ENCODE measurements at places on chromosomes 1 and 21.

DNA sequence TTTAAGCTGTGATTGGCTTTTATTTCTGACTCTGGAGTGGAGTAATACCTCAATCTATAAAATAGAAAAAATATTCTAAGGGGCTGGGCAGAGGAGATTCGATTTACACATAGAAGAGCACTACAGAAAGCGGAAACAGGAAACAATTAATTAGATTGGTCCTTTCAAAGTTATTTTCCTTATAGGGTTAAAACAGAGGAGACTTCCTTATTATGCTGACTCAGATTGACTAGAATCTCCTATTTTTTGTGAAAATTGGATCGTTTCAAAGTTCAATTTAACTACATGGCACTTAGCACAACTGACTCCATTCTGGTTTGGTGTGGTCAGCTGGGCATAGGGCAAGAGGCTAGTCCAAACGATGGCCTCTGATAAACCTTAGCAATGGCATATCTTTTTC lies 48.3 kb upstream of the NCAM2 start:
- DNase-seq = no peak

- DNase-seq = no peak
Measured at GRCh38 chr1:178098262-178098661, 4.4 kb downstream of the RASAL2 start.

DNA sequence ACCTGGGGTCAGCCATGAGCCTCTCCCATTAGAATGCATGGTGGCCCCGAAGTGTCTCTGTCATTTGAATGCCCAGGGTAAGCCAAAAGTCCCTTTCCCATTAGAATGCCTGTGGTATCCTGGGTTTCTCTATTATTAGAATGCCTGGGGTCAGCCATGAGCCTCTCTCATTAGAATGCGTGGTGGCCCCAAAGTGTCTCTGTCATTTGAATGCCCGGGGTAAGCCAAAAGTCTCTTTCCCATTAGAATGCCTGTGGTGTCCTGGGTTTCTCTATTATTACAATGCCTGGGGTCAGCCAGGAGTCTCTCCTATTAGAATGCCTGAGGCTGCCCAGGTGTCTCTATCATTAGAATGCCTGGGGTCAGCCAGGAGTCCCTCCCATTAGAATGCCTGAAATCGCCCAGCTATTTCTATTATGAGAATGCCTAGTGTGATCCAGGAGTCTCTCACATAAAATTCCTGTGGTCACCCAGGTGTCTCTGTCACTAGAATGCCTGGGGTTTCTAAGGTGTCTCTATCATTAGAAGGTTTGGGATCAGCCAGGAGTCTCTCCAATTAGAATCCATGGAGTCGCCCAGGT lies 65.5 kb downstream of the RNF187 start:
- DNase-seq = no peak

DNA sequence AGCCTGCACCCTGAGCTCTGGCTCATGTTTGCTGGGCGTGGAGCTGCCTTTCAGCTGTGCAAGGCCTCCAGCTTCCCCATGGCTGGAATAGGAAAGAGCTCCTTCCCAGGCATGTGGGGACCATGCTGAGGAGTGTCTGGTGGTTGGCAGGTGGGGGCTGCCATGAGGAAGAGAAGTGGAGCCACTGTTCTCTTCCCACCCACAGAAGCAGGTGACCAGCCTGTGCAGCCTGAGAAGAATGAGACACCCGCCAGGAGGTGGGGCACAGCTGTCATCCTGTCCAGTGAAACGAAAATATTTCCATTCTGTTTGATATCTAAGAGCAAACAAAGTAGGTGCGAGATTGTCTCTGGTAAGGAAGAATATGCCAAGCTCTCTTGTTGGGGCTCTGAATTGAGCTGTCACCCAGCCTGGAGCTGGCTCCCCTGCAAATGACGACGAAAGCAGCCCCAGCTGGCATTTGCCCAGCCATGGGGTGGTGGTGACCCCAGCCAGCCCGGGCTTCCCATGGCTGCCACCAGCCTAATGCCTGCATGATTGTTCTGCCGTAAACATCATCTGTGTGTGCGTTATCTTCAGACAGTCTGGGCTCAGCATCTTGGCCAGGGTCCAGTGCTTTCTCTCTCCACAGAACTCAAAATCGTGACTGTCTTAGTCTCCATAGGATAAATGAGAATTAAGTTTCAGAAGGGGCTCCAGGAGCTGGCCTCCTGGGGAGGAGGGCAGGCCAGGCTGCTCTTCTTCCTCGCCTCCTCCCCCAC lies 429.8 kb upstream of the VAMP3 start:
- DNase-seq = no peak

DNA sequence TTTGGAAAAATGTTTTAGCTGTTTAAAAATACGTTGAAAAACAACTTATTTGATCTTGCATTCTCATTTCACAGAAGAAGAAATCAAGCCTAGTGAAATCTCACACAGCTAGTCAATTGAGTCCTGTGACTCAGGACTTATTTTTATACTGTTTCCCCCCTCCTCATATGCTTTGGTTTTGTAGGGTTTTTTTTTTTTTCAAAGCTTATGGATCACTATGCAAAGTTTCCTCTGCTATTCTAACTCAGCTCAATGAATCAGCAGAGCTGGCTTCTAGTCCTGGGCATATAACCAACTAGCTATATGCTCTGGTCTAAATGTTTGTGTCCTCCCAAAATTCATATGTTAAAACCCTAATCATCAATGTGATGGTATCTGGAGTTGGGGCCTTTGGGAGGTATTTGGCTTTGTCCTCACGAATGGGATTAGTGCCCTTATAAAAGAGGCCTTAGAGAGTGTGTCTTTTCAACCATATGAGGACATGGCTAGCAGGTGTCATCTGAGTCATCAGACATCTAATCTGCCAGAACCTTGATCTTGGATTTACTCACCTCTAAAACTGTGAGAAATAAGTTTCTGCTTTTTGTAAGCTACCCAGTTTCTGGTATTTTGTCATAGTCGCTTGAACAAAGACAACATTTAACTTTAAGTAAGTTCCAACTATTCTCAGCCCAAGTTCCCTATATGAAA lies 317.2 kb upstream of the C1orf87 start:
- no peak for DNase-seq

- no peak for DNase-seq
Measured at GRCh38 chr1:185824106-185824505, 89.9 kb downstream of the HMCN1 start.

DNA sequence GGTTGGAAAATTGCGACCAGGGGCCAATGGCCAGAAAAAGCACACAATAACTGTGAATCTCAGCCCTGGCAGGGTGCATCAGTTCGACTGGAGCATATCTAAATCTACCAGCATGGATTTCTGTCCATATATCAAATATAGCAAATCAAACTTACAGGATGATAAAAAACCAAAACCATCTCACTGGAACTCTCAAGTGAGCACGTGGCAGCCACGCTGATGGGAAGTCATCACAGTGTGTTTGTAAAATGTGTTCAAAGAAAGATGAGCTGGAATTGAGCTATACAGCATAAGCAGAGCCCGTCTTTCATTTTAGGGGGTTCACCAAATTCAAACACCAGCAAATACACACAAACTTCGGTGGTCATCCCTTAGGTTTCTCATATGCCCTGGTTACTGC lies 610.1 kb downstream of the AJAP1 start:
- DNase-seq = no peak

GRCh38 chr1:56396581-56396980 lies 182.8 kb downstream of the PLPP3 start:
- DNase-seq = no peak

DNA sequence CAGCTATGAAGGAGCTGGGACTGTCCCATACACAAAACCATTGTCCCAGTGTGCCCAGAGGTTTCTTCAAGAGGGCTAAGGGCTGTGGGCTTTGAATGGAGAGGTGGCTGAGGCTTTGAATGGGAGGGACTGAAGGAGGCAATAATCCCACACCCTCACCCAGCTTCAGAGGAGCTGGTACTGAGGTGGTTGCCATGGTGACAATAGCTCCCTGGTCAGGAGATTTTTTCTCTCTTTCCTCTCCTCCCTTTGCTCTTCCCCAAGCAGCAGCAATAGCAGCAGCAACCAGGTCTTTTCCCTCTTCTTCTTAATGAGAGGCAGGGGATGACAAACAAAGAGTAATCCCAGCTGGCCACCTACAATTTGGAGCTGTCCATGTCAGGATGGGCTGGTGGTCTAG lies 1.6 kb downstream of the HPCAL4 start:
- no peak for DNase-seq

DNA sequence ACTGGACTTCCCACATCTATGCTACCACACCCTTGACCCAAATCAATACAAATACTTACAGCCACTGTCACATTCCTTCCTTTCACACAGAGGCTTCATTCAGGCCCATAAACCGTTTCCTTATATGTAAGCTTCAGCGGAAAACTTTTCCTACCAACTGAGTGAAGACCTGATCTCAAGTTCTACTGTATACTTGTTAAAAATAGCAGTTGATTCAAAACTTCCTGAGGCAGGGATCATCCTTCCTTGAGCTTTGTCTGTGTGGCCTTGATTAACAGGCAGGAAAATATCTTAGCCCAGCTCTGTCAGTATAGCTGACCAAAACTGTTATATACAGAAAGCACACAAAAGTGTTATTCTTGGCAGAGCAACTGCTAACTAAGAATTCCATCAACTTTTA lies 42.7 kb downstream of the DENND2C start:
- DNase-seq = no peak

GRCh38 chr1:218165701-218166114 lies 119.4 kb upstream of the RRP15 start:
- no peak for DNase-seq

DNA sequence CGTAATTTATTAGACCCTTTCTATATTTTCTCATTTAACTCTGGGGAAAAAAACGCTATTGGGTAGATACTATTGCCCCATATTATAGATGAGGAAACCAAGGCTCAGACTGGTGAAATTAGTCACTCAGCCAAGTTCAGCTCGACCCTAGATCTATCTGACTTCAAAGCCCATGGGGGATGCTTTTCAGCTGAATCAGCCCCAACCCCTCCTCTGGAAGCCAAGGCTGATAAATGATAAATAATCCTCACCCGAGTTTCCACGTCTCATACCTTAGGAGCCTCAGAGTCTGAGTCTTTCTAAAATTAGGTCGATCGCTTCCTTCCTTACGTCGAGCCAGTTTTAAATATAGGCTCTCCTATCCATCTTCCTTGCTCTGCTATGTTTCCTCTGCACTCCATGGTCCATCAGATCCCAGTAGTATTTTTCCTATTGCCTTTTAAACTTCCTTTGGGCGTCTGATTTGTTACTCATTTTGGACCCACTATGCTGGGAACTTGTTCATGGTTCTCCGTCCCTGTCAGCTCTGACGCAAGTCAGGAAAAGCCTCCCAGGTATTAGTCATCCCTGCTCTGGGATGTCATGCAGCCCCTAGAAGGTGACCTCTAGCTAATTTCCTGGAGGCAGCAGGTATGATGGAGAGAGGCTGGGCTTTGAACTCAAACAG lies 122.8 kb downstream of the PLPP3 start:
- no peak for DNase-seq

GRCh38 chr1:191618181-191618580 lies 540.1 kb upstream of the RGS18 start:
- no peak for DNase-seq

DNA sequence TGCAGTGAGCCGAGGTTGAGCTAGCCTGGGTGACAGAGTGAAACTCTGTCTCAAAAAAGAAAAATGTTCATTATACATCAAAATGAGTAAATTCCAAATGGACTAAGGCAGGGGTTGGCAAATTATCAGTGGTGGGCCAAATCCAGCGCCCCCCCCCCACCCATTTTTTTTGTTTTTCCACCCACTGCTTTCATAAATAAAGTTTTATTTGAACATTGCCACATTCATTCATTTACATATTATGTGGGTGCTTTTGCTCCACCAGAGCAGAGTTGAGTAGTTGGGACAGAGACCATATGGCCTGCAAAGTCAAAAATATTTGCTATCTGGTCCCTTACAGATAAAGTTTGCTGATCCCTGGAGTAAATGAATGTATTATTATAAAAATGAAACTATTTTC lies 99.4 kb downstream of the ZMYM4 start:
- no peak for DNase-seq

GRCh38 chr1:226001963-226002666 lies 3.0 kb upstream of the SDE2 start:
- DNase-seq = peak; percentile 55

DNA sequence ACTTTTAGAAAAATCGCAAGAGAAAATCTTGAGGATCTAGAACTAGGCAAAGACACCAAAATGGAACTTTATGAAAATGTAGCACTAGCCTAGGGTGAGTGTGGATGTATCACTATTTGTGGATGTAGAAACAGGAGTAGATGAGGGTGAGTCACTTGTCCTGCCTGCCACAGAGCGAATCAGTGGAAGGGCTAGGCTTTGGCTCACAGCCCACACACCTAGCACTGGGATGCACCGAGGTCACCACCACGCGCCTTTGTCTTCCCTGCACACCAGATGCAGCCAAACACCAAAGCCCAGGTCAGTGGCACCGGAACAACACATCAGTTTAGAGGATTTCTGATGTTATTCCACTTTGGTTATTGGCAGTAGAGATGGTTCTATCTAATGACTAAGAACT lies 38.2 kb downstream of the PKNOX1 start:
- no peak for DNase-seq

DNA sequence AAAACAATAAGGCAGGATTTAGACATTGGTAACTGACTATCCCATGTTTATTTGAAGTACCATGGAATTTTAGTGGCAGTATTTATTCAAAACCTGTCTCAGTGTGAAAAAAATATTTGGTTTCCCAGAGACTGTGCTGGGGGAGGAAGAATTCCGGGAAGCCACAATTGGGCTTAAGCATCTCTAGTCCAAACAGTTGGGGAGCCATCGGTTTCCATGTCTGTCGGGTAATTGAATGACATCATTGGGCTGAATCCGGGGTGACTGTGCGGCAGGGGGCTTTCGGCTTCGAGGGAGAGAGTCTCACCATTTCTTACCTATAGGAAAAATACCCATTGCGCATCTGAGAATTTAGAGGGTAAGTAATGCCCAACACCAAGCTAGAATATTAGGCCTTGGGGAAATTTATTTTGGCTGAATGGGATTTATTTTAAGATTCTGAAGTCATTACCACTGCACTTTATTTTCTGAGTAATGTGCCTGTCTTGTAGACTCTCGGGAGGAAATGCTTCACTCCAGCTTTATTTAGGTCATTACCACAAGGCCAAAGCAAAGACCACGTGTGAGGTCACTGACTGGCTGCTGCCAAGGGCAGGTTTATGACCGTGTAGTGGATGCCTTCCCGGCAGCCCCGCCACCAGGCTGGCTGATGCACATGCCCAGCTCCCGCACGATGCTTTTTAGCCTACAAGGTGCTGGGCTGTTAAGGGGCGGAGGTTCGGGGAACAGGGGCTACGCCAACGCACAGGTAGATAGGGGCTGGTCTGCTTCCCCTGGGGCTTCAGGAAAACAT lies 23.1 kb upstream of the UMODL1 start:
- DNase-seq = no peak

DNA sequence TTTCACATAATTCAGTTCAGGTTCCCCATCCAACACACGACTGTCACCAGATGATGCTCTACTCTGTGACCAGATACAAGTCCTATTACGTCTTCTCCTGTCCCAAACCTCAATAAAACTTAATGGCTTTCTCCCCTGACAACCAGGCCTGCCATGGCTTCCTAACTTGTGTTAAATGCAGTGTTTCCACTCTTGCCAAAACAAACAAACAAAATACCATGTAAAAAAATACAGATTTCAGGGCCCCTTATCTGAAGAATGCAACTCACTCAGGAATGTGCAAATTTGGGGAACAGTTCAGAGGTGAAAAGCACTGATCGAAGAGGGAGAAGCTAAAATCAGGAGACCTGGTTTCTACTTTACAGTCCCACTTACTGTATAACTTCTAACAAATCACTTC lies 863 bp upstream of the NUF2 start:
- DNase-seq = no peak

GRCh38 chr21:23890652-23891051 lies 1716.6 kb downstream of the MRPL39 start:
- DNase-seq = no peak

GRCh38 chr1:90135286-90135685 lies 140.4 kb downstream of the ZNF326 start:
- DNase-seq = no peak

- no peak for DNase-seq
Measured at GRCh38 chr1:112318698-112319370, 77.2 kb upstream of the CTTNBP2NL start.
